ENCODE measurements at places on chromosomes 7 and 10.

DNA sequence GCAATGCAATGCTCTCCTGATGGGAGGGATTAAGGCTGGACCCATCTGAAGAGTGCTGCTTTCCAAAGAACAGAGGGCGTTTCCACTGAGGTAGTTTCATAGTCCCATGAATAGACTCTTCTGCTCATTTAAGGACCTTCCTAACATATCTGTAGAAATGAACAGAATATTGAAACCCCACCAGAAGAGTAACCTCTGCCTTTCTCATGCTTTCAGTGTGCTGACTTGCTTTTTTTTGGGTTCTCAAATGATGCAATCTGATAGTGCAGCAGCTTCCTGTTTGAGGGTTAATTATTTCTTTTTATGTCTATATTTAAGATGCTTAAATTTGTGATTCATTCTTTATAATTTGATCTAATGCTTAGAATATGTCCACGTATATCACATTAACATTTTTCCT is 82.2 kb downstream of the GATA3 start:
- no peak for DNase-seq

- DNase-seq: no peak
These were observed 909.2 kb upstream of the AUTS2 start for GRCh38 chr7:68689087-68689433.

DNA sequence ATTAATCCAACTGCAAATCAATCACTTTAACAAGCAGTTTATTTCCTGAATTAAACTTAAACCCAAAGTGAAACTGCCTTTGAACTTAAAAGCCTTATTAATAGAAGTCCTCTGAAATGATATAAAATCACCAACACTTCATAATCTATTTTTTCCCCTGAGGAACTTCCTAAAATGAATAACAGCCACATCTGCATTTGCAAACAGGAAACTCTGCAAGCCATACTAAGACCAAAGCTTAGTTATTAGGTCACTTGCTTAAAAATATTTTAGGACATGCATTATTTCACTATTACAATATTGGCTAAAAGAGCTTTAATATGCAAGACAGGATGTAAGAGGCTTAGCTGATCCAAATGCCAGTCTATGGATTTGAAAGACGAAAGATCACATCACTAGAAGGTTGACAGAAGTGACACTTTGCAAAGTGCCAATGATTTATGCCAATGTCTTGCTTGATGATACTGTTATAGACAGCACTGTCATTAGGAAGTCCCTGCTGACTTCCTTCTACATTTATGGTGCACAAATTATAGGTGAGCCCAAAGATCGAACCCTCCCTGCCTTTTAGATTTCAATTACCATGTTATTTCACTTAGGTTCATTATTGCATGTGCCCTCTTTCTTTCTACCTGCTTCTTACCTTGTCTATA is 99.9 kb upstream of the SKAP2 start:
- no peak for DNase-seq

GRCh38 chr10:114239117-114239993 is at the start of gene VWA2:
Gene VWA2, plus strand, starts transcription at chr10:114239254. Its CDS starts 9,460 bp downstream, at chr10:114248714.
- DNase-seq: peak; percentile 31

DNA sequence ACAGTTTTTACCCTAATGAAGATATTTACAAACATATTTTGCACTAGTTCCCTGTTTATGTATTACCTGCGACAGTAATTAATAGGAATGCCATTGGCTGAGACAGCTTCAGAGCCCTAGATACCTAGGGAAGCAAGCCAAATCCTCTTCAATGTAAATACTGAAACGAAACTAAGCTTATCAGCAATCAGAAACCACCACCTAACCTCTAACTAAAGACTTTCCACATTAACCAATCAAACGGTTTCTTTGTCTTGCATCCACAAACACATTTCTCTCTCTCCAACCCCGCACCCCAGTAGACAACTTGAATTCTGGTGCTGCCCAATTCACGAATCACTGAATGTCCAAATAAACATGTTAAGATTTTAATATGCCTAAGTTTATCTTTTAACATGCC is 474.4 kb upstream of the C7orf33 start:
- no peak for DNase-seq

- no peak for DNase-seq
These were observed 6.9 kb upstream of the ORAI2 start for GRCh38 chr7:102426268-102427018.

DNA sequence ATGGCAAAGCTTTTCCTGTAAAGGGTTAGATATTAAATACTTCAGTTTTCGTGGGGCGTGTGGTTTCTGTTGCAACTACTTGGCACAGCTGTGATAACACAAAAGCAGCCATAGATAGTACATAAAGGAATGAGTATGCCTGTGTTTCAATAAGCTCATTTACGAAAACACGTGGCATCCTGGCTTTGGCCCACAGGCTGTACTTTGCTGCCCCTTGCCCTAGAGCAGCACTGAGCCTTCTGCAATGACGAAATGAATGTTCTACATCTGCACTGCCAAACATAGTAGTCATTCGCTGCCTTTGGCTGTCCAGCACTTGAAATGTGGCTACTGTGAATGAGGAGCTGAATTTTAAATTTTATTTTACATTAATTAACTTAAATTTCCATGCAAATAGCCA is 376.2 kb upstream of the TPK1 start:
- no peak for DNase-seq

DNA sequence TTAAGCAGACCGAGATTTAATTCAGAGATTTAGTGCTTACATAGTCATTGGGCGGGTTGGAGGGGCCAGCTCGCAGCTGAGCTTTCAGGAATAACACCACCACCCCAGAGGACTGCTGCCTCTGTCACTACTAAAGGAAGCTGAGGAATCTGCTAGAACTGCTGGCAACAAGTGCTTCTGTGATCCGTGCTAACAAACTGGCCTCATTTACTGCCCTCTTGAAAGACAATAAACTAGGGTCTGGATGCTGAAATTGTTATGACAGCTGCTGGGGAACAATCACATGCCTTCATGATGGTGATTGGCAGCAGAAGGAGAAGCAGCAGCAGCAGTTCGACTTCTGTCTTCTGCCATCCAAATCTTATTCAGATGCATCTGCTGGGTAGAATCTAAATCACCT is 285.5 kb upstream of the TAC1 start:
- DNase-seq: no peak

DNA sequence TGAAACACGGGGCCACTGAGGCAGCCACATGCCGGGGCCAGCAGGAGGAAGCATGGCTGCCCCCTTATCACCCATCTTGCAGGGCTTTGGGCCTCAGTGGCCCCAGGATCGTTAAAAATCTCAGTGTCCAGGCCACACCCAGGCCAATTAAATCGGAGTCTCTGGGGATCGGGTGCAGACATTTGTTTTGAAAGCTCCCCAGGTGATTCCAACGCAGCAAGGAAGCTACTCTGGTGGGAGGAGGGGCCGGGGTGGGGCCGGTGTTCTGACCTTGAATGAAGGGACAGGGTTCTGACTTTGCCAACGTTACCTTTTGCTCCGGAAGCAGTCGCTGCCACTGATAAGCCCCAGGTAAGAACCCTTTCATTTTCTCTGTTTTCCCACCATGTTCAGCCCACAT is 412.3 kb upstream of the FOXK1 start:
- no peak for DNase-seq

- no peak for DNase-seq
These were observed 47.2 kb downstream of the MALSU1 start for GRCh38 chr7:23346316-23346715.

DNA sequence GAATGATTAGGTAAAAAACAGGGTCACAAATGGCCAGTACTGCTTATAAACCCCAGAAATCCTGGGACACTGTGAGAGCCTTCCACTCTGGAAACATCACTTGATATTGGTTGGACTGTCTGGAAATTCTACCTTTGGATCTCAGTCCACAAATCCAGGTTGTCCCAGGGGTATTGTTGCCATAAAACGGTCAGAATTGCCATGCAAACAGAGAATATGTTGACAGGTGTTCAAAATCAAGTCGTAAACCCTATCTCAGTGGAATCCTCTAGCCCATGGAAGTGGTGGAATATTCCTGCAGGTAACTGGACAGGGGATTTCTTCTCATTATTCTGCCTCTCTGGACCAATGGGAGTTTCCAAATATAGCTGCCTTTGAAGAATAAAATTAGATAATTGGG is 31.2 kb upstream of the KCTD7 start:
- no peak for DNase-seq

- no peak for DNase-seq
These were observed 16.0 kb upstream of the GALNTL5 start for GRCh38 chr7:151940048-151940811.

DNA sequence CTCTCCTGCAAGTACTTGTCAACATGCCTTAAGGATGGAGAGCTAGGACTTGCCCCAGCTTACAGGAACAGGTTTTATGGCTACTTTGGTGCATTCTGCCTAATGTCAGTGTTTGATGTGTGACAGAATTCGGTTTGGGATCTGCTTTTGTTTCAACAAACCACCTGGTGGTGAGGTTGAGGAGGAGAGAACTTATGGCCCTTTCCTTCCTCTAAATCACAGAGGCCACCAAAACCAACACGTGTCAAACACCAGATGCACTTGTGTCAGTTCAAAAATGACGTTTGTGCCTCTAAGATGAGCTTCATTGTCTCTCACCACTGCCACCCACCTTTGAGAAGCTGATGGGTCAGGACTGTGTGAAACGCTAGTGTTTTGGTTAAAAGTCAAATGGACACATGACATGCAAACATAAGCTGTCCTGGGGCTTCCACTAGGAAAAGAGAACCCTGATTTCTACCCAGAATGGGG is 83.9 kb downstream of the OSBPL3 start:
- no peak for DNase-seq

- DNase-seq: no peak
These were observed 294.7 kb downstream of the TCF7L2 start for GRCh38 chr10:113244750-113245149.

GRCh38 chr10:6163364-6164270 is 39.1 kb upstream of the PFKFB3 start:
- no peak for DNase-seq

- DNase-seq: no peak
These were observed 13.0 kb upstream of the TRPV6 start for GRCh38 chr7:142898377-142899170.

DNA sequence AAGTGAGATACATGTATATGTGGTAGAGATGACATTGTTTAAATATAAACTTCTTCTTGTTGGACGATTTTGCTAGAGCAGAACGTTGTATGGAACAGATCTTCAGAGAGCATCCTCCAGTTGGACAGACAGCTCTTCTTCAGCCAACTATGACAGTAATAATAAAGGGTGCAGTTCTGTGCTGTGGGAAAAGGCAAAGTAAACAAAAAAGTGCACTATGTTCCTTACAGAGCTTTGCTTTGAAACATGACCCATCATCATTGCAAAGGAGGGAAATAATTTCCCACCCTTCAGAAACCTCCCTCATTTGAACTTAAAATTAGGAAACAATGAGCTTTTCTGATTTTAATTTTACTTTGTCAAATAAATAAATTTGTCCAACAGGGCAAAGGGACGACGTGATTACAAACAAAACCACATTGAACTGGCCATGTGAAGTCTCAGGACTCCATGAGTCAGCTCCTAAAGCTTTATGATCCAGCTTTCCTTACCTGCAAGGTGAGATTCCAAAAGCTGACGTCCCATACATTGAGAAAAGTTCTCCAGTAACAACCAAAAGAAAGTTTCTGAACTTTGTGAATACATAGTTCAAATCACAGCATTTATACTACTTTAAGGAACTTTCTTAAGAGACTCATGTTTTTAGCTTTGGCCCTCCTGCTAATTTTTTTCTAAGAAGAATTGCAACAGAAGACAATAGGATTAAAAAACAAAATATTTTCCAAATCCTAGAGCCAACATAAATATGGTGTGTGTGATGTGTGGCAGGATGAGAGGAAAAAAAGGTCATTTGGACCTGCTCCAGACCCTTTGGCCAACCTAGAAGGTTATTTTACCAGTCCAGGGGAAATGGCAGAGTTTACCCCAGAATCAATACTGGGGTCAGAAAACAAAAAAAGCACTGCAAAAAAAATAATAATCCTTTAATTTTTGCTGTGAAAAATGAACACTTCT is 565.4 kb upstream of the NRP1 start:
- no peak for DNase-seq

DNA sequence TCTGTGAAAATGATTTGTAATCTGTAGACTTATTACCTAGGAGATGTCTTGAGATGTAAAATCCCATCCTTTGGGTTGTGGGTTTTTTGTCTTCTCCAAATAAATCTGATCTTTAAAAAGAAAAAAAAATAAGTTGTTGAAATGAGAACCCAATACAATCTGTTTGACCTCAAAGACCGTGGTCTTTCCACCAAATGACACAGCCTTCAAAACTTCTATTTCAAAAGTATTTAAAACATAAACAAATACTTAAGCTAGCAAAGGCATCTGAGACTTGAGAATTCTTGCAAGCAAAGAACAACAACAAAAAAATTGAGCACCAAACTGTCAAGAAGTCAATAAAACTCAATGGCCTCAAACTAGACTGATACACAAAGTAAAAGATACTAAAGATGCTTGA is 67.9 kb upstream of the HECW1 start:
- DNase-seq: no peak

GRCh38 chr7:115096262-115096661 is 174.4 kb downstream of the MDFIC start:
- DNase-seq: no peak

- no peak for DNase-seq
These were observed 117.6 kb downstream of the GLCCI1 start for GRCh38 chr7:8086239-8086638.

GRCh38 chr10:98213740-98214139 is 54.3 kb downstream of the LOXL4 start:
- DNase-seq: no peak

DNA sequence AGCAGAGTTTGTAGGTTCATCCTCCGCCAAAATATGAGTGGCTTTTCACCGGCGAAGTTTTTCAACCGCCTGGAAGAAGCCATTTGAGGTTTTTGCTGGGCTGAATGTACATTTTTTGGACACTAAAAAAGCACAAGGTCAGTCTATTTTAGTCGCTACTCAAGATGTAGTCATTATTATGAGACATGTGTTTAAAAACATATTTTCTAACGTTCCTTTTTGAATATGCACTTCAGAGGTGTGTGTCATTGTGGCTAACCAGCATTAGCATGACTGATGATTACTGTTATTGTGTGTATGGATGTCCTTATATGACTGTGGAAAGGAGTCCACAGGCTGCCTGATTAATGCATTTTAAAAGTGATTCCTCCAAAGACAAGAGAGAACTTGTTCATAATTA is 605.4 kb downstream of the INHBA start:
- no peak for DNase-seq

GRCh38 chr10:99535764-99536337 is 3.1 kb downstream of the NKX2-3 start:
- DNase-seq: no peak

GRCh38 chr7:22675917-22676343 is 51.1 kb upstream of the IL6 start:
- DNase-seq: no peak

DNA sequence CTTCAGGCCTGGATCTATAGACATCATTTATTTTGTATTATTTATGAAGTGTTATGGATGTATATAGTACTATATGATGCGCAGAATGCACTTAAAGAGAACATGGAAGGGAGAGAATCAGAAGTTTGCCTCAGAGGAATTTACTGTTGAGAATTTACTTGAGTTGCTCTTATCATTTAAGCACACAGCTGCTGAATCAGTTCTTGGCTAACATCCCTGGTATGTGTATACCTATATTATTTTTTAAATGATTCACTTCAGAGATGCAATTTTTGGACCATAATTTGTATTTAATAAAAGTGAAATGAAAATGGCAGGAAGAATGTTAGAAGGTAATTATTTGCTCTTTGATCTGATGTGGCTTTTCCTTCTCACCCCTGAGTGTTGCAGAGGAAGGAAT is 191.6 kb downstream of the BICC1 start:
- DNase-seq: no peak
